NCI-H2107 (cell line): ENCODE measurements at places on chromosomes 13 and 19.

DNA sequence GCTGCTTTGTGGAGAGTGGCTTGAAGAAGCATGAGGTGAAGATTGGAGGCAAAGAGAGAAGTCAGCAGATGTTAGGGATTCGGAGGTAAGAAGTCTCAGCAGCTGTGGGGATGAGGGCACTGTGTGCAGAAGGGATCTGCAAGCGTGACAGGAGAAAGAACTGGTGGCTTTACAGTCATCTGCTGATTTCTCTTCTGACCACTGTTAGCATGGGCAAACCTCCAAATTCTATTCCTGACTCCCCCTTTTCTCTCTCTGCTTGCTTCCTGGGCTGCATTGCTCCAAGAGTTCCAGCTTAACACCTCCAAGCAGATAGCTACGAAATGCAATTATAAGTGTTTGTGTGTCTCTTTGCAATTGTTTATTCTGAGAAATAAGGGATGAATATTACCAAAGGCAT lies 159.6 kb downstream of the GGACT start:
- no peak for DNase-seq

DNA sequence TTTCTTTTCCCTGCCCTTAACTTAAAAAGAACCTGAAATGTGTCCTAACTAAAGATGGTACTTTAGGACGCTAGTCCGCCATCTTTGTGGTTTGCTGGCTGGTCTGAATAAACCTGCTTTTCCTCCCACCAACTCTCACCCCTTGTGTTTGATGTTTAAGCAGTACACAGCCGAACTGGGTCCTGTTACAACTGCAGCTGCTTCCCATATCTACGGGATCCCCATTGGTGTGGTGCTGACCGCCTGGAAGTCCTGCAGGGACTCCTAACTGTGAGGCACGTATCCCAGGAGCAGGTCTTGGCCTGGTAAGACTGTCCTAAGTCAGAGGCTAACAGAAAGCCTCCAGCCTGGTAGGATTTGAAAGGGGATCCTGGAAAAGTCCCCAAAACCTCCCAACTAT lies 40.9 kb upstream of the VSTM2B start:
- DNase-seq, result no peak

DNA sequence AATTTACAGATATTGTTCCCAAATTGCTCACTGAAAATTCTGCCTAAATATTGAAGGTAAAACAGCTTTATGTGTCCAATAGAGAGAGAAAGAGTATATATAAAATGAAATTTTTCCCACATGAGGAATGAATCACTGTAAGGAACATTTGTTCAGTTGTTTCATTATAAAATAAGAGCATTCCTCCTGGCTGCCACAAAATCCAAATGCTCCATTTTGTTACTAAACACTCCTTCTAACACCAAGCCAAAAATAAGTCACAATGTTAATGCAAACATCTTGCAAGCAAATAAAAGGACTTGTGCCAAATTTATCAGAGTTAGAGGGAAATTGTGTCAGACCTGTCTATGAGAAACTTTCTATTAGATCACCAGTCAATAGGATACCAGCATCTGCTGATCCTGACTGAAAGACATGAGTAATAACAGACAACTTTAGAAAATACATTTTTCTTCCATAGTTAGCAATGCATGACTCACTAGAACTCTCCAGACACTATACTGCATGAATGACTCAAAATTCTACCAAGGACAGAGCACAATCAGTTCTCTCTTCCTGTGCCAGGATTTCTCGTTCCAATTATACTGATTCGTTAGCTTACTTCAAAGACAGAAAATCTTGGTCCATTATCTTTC lies 83.5 kb upstream of the FNDC3A start:
- DNase-seq, result no peak

DNA sequence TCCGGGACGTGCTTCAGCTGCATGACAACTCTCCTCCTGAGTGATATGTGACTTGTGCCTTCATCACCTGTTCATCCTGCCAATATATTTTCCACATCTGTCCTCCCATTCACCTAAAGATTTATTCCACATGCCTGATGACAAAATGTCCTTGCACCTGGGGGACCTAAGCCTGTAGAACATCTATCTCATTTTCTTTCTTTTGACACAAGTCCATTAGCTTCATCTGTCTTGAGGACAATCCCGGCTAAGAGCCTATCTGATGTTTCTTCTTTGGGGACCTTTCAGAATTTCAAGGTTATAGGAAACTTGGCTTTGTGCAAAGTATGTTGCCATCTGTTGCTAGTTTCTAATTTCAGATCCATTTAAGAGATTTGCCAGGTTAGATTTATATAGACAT lies 41.1 kb downstream of the ITGBL1 start:
- no peak for DNase-seq

- no peak for DNase-seq
Observed at GRCh38 chr19:13639342-13639929, 124.9 kb upstream of the MRI1 start.

- DNase-seq, result peak; percentile 50
Observed at GRCh38 chr19:13597640-13598039, 91.4 kb upstream of the CACNA1A start.

- no peak for DNase-seq
Observed at GRCh38 chr13:112366907-112367646, 9.1 kb upstream of the SPACA7 start.

DNA sequence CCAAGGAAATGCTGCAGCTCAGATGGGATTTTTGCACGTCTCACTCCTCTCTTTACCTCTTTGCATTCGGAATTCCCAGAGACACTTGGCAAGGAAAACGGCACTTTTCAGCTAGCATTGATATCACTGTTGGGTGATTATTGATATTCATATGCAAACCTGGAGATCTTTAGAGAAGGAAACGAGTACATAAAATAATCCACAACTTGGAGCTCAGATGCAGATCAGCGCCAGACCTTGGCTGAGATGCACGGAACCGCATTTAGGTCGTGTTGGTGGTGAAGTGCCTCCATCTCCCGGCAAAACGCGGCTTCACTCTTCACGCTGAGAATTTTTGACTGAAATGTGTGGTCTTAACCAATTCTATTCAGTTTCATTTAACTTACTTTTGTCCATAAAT lies 77.2 kb upstream of the ARHGEF7 start:
- no peak for DNase-seq

GRCh38 chr19:17259118-17259780 lies 5.3 kb downstream of the USHBP1 start:
- DNase-seq, result no peak

GRCh38 chr13:46387064-46387851 lies at the start of gene RUBCNL:
TSS of gene RUBCNL (minus strand) at chr13:46387252. CDS start at chr13:46372475, 14,777 bp downstream.
- no peak for DNase-seq
